Activated CD4-positive, alpha-beta memory T cell treated with anti-CD3 and anti-CD28 coated beads for 36 hours (primary cell): ENCODE measurements at places on chromosomes 12 and 14. TPM values are rescaled to one million over a fixed set of nuclear protein-coding genes. Genes with fewer than 3 reads are reported as not detected.

- no peak overlapping the region for H3K4me3 ChIP-seq
- H3K36me3 ChIP-seq = peaks cover 15% of the 10 kb centered on the region
- H3K27me3 ChIP-seq = no peaks in the 10 kb centered on the region
- H3K27ac ChIP-seq = no peak overlapping the region
- H3K4me1 ChIP-seq = no peaks in the 10 kb centered on the region
Measured at GRCh38 chr12:26425587-26426260, 230.4 kb downstream of the SSPN start.

DNA sequence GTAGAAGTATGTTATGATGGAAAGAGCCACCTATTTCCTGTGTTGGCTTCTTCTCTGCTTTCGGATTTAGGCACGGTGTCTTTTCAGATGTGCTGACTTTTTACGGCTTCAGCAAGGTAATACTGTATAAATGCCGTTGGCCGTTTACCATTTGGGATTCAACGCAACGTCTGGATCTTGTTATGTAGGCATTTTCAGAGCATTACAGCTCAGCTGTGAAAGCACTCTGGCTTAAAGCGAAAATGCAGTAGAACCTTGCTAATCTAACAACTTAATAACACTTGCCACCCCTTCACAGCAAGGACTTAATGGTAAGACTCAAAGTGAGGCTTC lies 229.9 kb downstream of the EFCAB11 start:
- DNase-seq = peak; percentile 35
- no peaks in the 10 kb centered on the region for H3K27me3 ChIP-seq
- peaks cover 71% of the 10 kb centered on the region for H3K4me1 ChIP-seq
- peaks cover 1% of the 10 kb centered on the region for H3K36me3 ChIP-seq

The ZC2HC1C gene
- total RNA-seq = 2.1 TPM

- H3K4me1 ChIP-seq = no peaks in the 10 kb centered on the region
- DNase-seq = no peak
- peaks cover 6% of the 10 kb centered on the region for H3K27me3 ChIP-seq
- no peak overlapping the region for H3K27ac ChIP-seq
- peaks cover 2% of the 10 kb centered on the region for H3K36me3 ChIP-seq
Measured at GRCh38 chr14:23708343-23708742, 72.2 kb downstream of the DHRS2 start.

- DNase-seq = no peak
- H3K36me3 ChIP-seq = no peaks in the 10 kb centered on the region
- peaks cover 8% of the 10 kb centered on the region for H3K27me3 ChIP-seq
- no peak overlapping the region for H3K4me3 ChIP-seq
Measured at GRCh38 chr12:1908758-1909157, 9.7 kb downstream of the CACNA2D4 start.

DNA sequence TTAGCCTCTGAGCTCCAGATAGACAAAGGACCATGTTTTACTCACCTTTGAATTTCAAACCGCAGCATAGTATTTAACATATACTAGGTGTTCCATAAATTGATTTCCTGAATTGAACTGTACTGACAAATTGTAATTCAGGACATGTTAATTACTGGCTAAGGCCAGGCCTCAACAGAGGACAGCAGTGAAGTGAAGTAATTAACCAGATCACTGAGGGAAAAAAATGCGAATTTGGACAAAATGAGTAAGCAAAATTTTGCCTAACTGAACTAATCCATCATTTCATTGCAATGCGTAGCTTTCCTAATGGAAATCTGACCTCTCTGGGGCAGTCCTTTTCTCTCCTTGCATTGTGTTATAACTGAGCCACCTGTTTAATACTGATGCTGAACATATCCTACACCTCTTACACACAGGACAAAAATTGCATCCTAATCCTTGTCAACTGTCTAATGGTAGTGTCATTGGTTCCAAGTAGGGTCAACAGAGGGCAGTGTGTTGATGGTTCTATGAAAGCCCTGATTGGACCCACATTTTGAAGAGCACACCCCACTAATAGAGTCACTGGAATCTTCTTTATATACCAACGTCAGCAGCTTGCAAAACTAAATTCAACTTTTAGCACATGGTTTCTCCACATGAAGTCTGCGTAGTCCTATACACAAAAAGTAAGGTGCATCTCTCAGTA lies 148.4 kb downstream of the SLC25A21 start:
- no peaks in the 10 kb centered on the region for H3K27me3 ChIP-seq
- H3K27ac ChIP-seq = no peak overlapping the region
- no peaks in the 10 kb centered on the region for H3K4me1 ChIP-seq
- DNase-seq = no peak

DNA sequence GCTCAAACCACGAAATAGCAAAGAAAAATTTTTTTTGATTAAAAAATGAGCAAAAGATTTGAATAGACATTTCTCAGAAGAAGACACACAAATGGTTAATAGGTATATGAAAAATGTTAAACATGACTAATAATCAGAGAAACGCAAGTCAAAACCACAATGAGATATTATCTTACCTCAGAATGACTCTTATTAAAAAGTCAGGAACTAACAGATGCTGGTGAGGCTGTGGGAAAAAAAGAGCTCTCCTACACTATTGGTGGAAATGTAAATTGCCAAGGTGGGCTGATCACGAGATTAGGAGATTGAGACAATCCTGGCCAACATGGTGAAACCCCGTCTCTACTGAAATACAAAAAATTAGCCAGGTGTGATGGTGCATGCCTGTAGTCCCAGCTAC lies 315.5 kb upstream of the FLRT2 start:
- H3K4me1 ChIP-seq = no peaks in the 10 kb centered on the region
- no peak for DNase-seq
- no peaks in the 10 kb centered on the region for H3K36me3 ChIP-seq
- H3K4me3 ChIP-seq = no peak overlapping the region
- no peaks in the 10 kb centered on the region for H3K27me3 ChIP-seq

- peaks cover 36% of the 10 kb centered on the region for H3K4me1 ChIP-seq
- H3K4me3 ChIP-seq = no peak overlapping the region
- no peak for DNase-seq
- H3K27ac ChIP-seq = no peak overlapping the region
Measured at GRCh38 chr14:31939934-31940333, 137.2 kb upstream of the ARHGAP5 start.

- H3K27me3 ChIP-seq = no peaks in the 10 kb centered on the region
- peaks cover 27% of the 10 kb centered on the region for H3K4me1 ChIP-seq
- H3K36me3 ChIP-seq = peaks cover 14% of the 10 kb centered on the region
- no peak for DNase-seq
- H3K4me3 ChIP-seq = no peak overlapping the region
Measured at GRCh38 chr12:12510141-12510540, 52.5 kb downstream of the DUSP16 start.

The NANOG gene
- not detected for total RNA-seq

DNA sequence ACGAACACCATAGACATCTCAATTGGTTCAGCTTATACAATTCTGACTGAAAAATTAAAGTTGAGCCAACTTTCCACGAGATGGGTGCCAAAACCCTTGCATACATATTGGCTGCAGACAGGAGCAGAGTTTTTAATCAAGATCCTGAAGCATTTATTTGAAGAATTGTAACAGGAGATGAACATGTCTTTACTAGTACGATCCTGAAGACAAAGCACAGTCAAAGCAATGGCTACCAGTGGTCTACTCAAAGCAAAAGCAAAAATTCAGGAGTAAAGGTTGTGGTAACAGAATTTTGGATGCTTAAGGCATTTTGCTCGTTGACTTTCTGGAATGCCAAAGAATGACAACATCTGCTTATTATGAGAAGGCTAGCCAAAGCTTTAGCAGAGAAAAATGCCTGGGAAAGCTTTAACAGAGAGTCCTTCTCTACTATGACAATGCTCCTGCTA lies 20.7 kb downstream of the ZDHHC17 start:
- no peak overlapping the region for H3K4me3 ChIP-seq
- DNase-seq = no peak
- no peaks in the 10 kb centered on the region for H3K27me3 ChIP-seq
- no peak overlapping the region for H3K27ac ChIP-seq
- H3K36me3 ChIP-seq = peaks cover 11% of the 10 kb centered on the region
- peaks cover 30% of the 10 kb centered on the region for H3K4me1 ChIP-seq

DNA sequence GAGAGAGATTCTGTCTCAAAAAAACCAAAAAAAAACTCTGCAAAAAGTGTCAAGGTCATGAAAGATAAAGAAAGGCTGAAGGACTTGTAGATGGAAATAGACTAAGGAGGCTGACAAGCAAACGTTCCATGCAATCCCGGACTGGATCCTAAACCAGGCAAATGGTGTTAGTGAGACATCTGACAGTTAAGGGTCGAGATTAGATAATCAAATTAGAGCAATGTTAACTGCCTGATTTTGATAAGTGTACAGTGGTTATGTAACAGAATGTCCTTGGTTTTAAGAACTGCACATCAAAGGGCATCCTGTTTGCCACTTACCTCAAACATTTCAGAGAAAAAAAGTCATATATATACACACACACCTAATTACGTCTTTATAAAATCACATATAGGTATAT lies 3.5 kb upstream of the RAN start:
- no peak for DNase-seq
- H3K27ac ChIP-seq = peak overlapping the region; percentile 72
- no peak overlapping the region for H3K4me3 ChIP-seq
- H3K36me3 ChIP-seq = peaks cover 14% of the 10 kb centered on the region
- no peaks in the 10 kb centered on the region for H3K27me3 ChIP-seq

The RNASE9 gene
- total RNA-seq = not detected

The SERPINA12 gene
- not detected for total RNA-seq

DNA sequence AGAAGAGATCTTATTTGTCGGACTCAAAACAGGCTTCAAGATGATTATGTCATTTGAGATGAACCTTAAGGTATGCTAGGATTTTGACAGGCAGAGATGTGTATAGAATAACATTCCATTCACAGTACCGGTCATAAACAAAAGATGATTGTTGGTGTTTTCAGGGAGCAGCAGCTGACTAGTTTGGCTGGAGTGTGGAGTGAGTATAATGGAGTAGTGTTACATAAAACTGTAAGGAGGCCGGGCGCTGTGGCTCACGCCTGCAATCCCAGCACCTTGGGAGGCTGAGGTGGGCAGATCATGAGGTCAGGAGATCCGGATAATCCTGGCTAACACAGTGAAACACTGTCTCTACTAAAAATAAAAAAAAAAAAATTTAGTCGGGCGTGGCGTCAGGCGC lies 23.9 kb downstream of the SERPINA10 start:
- no peak overlapping the region for H3K4me3 ChIP-seq
- DNase-seq = no peak
- no peaks in the 10 kb centered on the region for H3K4me1 ChIP-seq
- peaks cover 15% of the 10 kb centered on the region for H3K36me3 ChIP-seq
- no peaks in the 10 kb centered on the region for H3K27me3 ChIP-seq
- H3K27ac ChIP-seq = no peak overlapping the region

GRCh38 chr14:61218767-61219166 lies 62.4 kb downstream of the TMEM30B start:
- H3K4me3 ChIP-seq = no peak overlapping the region
- DNase-seq = no peak
- H3K36me3 ChIP-seq = no peaks in the 10 kb centered on the region
- H3K4me1 ChIP-seq = no peaks in the 10 kb centered on the region
- H3K27me3 ChIP-seq = peaks cover 30% of the 10 kb centered on the region

The KRT71 gene
- total RNA-seq = not detected

The GALNT8 gene
- total RNA-seq = 0.97 TPM

- no peak overlapping the region for H3K27ac ChIP-seq
- H3K27me3 ChIP-seq = peaks cover 4% of the 10 kb centered on the region
- no peak for DNase-seq
- H3K4me3 ChIP-seq = no peak overlapping the region
- H3K36me3 ChIP-seq = peaks cover 4% of the 10 kb centered on the region
Measured at GRCh38 chr12:101862245-101862644, 15.1 kb upstream of the DRAM1 start.

The TEX52 gene
- total RNA-seq = 0.19 TPM

DNA sequence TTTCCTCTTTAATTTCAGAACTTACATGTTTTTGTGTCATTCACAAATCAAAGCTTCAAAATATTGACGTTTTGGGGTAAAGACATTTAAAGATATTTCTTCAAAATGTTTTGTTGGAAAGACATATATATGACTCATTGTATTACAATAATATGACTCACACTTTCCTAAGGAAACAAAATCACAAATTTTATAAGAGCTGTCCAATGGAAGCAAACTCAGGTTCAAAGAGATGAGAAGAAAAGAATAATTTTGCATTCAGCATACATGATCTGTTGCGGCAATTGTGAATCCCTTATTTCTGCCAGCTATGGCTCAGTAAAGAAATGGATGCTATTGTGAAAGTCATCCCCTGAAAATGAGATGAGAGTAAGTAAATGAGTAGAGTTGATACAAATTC lies 82.7 kb downstream of the GRIP1 start:
- no peak overlapping the region for H3K27ac ChIP-seq
- H3K4me3 ChIP-seq = no peak overlapping the region
- no peak for DNase-seq
- H3K36me3 ChIP-seq = no peaks in the 10 kb centered on the region

DNA sequence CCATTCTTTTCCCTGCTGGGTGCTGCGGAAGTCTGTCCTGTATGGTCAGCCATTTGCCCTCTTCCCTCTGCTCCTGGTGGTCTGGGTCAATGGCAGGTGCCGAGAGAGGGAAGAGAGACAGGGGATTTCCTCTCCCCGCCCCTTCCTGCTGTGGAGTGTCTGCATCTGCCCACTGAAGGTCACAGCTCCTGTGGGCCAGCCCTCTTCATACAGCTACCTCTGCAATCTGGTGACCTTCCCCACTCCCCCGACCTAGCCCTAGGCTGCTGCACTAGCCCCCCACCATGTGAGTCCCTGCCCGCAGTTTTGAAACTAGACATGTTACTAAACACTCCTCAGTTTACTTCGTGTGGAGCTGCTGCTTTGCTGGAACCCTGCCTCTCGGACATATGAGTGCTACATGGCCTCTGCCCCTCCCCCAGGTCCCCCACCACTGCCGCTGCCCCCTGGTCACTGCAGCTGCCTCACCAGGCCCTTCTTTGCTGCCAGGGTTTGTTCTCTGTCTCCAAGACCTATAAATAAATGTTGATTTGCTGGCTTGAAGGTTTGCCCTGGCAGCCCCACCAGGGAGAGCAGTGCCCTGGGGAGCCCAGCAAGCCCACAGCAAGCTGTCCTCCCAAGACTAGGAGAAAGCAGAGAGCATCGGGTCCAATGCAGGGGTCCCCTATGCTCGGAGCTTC lies 102.9 kb downstream of the DPF3 start:
- DNase-seq = no peak
- H3K4me3 ChIP-seq = no peak overlapping the region
- no peaks in the 10 kb centered on the region for H3K4me1 ChIP-seq
- H3K36me3 ChIP-seq = no peaks in the 10 kb centered on the region
- peaks cover 2% of the 10 kb centered on the region for H3K27me3 ChIP-seq

DNA sequence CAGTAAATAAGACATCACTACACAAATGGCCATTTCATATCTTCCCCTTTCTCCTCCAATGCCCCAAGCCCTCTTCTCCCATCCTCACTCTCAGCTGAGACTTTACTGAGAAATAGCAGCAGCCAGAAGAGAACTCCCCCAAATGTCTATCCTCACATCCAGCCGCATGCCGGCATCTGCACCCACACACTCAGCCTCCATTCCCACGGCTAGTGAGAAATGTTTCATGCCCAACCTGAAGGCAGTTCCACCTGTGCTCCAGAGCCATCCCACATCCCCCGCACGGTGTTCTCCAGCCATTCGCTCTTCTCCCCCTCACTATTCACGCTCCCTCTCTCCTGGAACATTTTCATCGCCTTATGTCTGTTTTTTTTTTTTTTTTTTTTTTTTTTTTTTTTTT lies 208.7 kb upstream of the DIO3 start:
- no peak for DNase-seq
- no peak overlapping the region for H3K4me3 ChIP-seq
- H3K27me3 ChIP-seq = peaks cover 2% of the 10 kb centered on the region
- H3K36me3 ChIP-seq = no peaks in the 10 kb centered on the region
- no peak overlapping the region for H3K27ac ChIP-seq
